ENCODE measurements at places on chromosomes 3 and 15.

- no peak for DNase-seq
These were observed 116.7 kb upstream of the LMOD3 start for GRCh38 chr3:69239063-69239462.

DNA sequence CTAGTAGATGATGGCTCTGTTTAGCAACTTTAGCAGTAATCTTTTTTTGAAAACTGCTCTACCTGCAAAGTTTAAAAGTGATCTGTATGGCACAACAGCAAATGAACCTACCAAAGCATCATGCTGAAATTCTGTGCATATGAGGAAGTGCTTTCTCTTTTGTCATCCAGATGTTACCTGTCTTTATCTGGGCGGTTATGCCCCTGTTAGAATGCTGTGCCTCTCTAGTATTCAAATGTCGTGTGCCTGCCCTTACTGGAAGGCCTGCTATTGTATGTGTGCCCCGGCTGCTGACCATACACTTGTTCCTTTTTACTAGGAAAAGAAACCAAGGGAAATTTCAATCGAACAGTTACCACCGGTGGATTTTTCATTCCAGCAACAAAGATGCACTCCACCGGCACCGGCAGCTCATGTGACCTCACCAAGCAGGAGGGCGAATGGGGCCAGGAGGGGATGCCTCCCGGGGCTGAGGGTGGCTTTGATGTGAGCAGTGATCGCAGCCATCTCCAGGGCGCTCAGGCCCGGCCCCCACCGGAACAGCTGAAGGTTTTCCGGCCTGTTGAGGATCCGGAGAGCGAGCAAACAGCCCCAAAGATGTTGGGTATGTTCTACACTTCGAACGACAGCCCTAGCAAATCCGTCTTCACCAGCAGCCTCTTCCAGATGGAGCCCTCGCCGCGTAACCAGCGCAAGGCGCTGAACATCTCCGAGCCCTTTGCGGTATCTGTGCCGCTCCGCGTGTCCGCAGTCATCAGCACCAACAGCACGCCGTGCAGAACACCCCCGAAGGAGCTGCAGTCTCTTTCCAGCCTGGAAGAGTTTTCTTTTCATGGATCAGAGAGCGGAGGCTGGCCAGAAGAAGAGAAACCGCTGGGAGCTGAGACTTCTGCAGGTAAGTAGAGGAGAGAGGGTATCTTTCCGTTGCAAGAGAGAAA lies 61.6 kb downstream of the TMEM39A start:
- DNase-seq = no peak

- no peak for DNase-seq
These were observed 160.2 kb upstream of the RASGRP1 start for GRCh38 chr15:38724827-38725226.

GRCh38 chr3:154969366-154969765 lies 110.8 kb upstream of the MME start:
- no peak for DNase-seq

GRCh38 chr3:148532774-148533173 lies 164.9 kb upstream of the AGTR1 start:
- DNase-seq = no peak

DNA sequence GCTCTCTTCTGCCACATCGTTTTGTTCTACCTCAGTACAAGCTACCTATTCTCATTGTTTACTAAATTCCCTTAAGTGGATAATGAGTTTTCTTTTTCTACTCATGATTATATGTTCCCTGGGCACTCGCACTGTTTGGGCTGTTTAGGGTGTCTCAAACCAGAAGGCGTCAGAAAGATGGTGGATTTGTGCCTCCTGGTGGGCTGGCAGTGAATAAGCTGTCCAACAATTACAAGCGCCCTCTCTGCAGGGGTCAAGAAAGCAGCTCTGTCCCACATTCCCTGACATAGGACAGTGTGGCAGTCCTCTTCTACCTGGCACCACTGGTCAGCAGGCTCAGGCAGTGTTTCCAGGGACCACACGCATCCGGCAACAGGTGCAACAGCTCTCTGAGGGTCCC lies 173.4 kb upstream of the PPP2R3A start:
- DNase-seq = no peak

DNA sequence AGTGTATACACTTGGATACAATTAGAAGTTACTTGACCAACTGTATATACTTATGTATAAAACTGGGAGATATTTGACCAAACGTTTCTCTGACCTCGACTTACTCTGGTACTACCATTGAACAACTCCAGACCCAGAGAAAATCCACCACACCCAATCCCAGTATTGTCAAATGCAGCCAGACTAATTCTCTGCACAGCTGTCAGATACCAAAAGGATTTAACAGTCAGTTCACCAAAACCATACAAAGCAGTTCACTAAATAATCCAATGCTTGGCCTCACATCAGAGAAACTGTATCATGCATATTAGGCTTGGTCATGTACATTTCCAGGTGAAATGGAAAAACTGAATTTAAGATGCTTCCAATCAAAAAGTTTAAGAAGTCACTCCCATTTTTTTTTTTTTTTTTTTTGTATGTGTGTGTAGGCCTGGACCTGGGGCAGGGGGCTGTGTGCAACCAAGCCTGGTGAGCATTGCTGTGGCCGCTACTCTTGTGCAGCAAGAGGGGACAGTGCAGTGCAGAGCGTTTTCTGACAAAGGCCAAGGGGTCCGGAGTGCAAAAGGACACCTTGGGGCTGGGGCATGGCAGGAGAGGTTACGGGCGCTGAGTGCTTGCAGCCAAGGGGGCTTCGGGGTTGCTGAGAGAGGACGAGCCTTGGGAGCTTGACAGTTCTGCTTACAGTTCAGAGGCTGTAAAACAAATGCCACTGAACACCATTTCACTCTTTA lies 1.4 kb downstream of the TOMM70 start:
- DNase-seq = no peak

DNA sequence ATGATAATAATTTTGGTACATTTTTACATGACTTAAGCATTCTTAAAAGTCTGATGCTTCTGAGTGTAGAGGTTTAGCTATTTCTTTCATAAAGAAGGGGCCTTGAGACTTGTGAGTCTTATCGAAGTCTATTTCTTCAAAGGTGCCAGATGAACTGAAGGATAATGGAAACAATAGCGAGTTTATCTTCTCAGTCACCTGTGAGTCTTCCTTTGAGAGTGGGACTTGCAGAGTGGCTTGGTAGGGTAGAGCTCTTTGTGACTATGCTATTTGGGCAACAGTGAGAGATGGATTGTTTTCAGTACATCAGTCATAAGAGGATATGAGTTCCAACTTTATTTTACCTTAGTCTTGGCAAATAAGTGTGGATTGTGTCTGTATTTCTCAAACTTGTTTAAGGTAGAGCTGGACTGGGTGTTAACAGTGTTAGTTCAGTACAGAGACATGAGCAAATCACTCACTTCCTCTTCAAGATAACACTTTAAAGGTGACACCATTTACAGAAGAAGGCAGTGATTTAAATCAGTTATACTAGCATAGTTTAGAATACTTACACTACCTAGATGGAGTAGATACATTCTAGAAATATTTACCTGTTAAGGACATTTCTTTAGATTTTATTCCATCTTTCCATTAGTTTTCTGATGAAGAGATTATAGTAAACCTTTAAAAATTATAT lies 3.2 kb downstream of the AKAP13 start:
- no peak for DNase-seq

- DNase-seq = no peak
These were observed 39.2 kb downstream of the MBNL1 start for GRCh38 chr3:152307829-152308474.

- no peak for DNase-seq
These were observed 67.3 kb upstream of the EOMES start for GRCh38 chr3:27789420-27789819.

DNA sequence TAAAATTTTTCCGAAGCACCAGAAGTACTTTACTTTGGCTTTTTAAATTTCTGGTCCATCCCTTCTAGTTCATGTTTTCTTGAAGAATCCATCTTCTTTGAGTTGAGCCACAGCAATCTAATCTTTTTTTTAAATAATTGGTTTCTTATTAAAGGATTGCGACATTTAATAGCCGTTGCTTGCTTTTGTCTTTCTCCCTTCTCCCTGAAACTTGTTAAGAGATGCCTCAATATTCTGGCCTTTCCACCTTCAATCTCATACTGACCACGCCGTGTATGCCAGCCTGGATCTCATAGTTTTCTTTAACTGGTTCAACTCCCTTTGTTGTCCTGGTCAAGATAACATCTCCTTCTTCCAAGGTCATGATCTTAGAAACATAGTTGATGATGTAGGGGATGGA lies 18.4 kb upstream of the RPLP1 start:
- DNase-seq = no peak

All from effector CD8-positive, alpha-beta T cell (primary cell).